Sigmoid colon (tissue), 7 donors: ENCODE measurements at places on chromosomes 2 and 18.

DNA sequence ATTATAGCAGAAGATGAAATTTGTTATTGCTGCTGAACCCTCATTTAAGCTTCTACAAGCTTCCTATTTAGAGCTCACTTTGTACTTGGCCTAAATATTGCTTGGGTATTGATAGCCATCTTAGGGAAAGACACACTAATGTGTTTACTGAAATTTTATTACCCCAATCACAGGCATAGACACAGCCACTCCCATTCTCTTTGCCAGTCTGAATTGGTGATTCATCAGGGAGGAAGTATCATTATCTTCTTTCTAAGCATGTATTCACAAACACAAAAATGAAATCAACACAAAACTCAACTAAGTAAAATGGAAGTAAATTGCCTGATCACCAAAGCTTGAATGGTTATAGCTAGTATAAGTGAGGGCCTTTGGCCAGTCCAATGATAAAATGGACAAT is 666.3 kb downstream of the TSN start:
- DNase-seq, result no peak

- no peak for DNase-seq
Observed at GRCh38 chr2:145931781-145932395, 1412.0 kb upstream of the ZEB2 start.

DNA sequence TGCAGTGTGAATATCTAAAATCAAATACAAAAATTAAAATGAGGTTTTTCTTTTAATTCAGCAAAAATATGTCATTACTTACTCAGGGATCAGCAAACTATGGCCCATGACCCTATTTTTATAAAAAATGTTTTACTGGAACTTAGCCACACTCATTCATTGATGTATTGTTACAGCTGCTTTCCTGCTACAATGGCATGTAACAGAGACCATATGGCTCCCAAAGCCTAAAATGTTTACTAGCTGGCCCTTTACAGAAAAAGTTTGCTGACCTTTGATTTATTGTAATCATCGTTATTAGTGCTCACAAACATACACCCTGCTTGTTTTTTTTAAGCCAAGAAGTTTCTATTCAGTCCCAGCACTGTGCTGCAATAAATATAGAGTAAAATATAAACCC is 120.3 kb downstream of the PLA2R1 start:
- DNase-seq, result no peak

GRCh38 chr2:64145714-64146113 is 1.5 kb upstream of the PELI1 start:
- DNase-seq, result no peak

DNA sequence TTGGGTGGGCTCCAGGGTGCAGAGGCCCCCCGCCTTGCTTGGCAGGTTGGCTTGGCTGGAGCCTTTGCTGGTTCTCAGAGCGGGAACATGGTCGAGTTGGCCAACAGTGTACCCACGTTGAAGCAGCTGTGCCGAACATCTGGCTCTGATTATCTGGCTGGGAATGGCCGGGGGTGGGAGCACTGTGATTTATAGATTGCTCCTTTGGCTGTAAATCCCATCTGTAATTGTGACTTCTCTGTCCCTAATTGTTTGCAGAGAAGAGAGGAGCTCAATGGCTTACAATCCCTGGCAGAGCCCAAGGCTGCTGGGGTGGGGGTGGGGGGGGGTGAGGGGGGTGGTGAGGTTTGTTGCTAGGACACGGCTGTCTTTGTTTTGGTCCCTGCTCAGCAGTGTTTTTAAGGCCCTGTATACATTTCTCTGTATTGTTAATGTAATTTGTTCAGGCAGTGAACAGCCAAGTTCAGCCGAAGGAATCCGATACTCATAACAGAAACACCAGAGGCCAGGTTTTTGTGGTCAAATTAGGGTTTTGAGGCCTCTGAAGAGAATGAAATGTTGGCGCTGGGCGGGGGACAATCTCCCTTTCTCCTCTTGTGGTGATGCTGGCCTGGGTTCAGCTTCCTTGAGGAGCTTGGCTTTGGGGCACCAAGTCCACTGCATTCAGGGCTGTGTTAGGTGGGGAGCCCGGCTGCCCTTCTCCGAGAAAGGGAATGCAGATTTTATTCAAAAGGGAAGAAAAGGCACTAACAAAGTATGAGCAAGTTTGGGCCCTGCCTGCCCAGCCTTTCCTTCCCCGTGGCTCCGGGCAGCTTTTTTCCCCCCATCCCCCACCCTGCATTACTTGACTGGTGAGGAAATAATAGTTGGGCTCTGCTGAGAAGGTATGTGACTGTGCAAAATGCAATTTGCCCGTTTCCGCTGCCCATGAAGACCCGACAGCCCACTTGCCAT is 82.5 kb downstream of the TCF7L1 start:
- DNase-seq, result no peak

DNA sequence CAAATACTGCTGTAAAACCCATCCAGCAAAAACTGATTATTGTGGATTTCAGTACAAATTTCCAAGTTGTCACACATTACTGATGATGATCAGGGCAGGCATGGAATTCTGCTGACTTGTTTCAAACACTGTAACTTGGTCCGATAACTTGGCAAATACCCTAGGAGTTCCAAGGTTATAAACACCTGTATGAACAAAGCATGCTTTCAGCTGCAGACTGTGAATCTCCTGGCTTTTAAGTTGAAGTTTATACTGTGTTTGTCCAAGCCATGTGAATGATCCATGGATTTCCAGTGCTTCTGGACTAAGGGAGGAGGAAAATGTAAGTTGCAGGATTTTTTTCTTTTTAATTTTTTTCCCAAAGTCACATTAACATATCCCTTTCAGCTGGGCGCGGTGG is 70.0 kb upstream of the SLC25A52 start:
- no peak for DNase-seq
